ENCODE measurements at places on chromosomes 4 and X.

- DNase-seq, result no peak
Measured at GRCh38 chr4:16767861-16768260, 130.6 kb downstream of the LDB2 start.

DNA sequence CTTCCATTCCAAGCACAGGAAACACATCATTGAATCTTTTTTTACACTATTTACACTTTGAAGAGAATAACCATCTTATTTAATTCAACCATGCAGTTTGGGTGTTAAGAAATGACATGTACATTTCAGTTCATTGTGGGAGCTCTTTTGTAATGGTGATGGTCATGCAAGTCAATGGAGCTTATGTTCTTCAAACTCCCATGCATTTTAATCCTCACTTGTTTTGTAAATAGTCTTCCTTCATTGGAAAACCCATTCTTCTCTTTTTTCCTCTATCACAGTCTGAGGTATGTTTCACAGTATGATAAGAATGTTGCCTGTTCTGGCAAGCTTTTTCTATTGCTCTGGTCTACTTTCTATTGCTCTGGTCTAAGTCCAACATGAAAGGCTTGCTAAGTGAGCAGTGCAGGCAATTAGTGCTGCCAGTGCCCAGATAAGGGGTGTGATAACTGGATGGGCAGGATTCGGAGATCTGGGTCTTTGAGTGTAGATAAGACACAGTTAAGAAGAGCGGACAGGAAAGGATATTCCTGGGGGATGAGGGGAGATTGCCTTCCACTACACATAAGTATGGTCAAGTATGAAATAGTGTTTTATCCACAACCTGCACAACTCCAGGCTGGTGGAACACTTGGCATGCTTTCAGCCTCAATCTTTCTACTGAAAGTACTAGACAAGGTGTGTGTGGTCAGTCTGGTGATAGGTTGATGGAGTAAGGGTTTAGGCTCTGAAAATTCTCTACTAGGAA, 17.1 kb downstream of the AFP start:
- DNase-seq, result no peak

DNA sequence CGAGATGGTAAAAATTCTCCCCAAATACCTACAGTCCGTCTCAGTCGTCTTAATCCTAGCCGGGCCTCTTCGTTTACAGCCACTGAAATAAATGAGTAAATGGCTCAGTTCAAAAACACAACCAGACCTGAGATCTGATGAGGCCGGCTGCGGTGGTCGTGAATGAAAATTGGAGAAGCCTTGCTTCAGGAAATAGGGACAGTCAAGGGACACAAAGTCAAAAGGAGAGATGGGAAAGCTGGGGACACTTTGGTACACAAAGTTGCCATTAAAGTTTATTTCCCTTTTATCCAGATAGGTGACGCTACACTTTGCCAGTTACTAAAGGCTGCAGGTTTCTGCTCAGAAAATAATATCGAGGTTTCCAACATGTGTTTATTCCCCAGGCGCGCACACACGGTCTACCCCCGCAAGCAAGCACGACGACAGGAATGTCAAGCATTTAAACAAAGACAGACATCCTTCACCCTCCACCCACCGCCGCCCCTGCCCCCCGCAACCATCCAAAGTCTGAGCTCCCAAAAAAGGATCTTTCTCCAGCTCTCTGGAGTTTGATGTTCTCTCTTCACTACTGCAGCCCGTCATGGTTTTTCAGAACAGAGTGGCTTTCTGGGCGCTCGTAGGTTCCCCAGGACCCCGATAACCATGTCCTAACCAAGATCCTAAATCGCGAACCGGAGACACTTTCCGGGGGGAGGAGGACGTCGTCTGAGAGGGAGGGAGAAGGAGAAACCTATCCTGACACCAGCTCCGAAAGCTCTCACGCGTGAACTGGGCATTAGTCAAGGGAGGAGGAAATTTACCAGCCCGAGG, 1.3 kb upstream of the PCDH7 start:
- peak; percentile 28 for DNase-seq

- no peak for DNase-seq
Measured at GRCh38 chr4:86131456-86131855, 228.4 kb downstream of the MAPK10 start.

DNA sequence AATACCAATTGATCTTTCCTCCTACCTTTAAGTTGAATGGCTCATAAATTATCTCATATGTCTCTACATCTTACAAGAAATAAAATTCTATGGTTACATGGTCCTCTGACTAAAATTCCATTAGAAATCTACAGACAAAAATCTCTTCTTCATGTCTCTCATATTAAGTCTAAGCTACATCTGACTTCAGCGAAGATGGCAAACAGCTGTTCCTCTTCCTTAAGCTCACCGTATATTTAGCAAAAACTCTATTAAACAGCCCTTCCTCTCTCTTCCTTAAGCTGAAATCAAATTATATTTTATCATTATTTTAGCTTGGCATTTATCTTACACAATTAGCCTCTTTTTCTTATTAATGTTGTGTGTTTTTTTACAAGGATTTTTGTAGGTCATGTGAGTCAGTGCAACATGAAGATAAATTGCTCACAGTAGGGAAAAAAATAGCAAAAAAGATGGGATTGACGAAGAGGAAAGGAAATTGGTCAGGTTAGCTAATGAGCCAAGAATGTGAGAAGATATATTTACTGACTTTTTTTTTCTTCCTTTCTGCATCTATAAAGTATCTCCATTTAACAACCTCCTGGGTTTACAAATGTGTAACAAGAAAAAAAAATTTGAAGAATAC, 2412.8 kb downstream of the ARAP2 start:
- peak; percentile 60 for DNase-seq

DNA sequence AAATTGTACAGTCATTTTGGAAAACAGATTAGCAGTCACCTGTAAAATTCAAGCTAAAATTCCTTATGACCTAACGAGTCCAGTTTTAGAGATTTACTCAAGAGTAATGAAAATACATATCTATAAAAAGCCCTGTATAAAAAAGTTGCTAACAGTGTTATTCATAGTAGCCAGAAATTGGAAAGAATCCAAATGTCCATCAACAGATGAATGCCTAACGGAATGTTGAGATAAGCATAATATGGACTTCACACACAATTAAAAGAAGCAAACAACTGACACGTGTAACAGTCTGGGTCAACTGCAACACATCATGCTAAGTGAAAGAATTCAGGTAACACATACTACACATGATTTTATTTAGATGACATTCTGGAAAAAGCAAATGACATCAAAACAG, 584.8 kb upstream of the AGA start:
- no peak for DNase-seq

DNA sequence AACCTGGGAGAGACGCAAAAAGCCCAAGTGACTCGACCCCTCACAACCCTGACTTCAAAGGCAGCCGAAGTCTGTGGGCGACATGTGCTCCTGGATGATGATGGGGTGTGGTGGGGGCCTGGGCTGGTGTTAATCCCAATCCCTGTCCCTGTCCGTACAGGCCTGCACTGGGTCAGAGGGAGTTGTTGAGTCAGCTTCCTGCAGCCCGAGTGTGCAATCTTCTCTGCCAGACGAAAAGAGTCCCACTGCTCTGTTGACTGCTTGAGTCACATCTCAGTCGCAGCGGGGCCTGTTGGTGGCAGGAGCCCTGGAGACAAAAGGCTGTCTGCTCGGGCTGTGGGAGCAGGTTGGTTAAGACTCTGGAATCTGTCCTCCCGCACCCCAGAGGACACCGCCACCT, 10.3 kb downstream of the FAM3A start:
- peak; percentile 75 for DNase-seq

DNA sequence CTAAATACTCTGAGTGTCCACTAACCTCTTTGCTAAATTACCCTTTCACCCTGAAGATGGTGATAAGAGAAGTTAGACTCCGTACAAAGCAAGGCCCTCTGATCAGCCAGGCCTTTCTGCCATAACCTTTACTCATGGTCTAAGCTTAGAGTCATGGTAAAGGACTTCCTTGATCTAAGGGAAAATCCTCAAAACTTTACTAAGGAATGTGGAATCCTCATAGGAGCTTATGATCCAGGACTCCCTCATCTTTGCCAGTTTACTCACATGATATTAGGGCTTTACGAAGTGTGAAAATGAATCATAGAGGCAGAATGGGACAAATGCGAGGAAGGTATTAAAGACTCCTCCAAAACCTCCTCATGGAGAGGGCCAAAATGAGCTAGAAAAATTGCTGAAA, 7.9 kb upstream of the FAM13A start:
- peak; percentile 33 for DNase-seq

DNA sequence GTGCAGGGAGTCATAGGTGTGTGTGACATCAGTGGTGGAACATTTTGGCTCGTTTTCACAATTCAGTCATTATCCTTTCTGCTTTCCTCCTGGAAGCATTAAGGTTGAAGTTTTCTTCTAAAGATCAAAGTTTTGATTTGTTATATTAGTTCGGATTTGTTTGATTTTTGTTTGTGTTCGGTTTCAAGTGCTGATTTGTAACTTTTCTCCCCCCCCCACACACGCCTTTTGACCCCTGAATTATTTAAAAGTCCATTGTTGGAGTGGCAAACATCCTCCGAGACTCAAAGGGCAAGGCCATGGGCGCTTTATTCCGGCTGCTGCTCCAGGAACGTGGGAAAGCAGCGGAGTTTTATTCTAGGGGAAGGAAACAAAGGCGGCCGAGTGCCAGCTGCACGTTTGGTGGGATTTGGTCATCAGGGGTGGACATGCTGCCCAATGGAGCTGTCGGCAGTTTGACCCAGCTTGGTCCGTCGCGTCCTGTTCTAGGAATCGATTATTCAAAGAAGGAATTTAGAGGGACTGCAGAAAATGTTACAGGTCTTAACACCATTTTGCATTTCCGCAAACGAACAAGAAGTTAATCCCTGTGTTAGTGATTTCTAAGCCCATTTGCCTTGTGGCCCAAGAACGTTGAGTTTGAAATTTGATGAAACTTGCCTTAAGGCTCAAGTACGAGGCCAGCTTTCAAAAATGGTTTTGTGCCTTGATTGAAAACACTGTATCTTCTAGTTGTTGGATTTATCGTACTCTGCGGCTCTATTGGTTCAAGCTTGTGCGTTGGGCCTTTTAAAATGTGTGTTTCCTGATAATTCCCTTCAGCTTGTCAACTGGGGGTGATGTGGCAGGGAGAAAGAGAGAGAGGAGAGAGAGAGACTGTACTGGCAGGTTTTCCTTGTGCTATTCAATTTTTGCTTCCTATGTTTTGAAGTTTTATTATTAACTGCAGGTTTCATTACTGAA, 565 bp upstream of the ZNF41 start:
- peak; percentile 37 for DNase-seq

- no peak for DNase-seq
Measured at GRCh38 chr4:123359449-123360315, 36.9 kb upstream of the SPRY1 start.

DNA sequence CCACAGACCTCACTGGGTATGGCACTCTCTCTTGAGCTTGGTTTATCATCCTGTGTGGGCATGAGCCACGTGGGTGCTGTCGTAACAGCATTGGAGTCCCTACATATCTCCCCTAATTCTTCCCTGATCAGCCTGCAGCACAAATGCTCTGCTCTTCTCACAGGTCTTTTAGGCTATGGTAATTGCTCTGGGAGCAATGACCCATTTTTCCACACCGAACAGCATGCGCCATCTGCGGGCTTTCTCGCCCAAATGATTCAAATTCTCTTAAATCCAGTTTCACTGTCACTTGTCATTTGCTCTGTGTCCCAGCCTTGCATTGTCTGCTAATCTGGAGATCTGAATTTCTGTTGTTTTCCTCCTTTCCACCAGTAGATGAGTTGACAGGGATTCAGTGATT, 48.9 kb upstream of the GATB start:
- DNase-seq, result no peak

DNA sequence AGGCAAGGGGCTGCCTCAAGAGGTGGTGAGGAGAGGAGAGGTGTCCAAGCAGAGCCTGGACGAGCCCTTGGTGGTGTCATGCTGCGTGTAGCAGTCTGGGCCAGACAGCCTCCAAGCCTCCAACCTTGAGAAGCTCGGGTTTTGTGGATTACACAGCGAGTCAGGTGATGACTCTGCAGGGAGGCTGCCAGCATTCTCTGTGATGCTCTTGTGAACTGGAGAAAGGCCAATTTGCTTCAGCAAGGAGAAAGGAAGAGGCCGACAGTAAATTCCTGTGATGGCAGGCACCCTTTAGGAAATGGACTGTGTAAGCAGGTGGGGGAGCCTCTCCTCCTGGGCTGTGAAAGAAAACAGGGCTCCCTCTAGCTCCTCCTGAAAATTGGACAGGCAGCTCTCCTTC, 36.0 kb upstream of the CD99L2 start:
- peak; percentile 44 for DNase-seq

DNA sequence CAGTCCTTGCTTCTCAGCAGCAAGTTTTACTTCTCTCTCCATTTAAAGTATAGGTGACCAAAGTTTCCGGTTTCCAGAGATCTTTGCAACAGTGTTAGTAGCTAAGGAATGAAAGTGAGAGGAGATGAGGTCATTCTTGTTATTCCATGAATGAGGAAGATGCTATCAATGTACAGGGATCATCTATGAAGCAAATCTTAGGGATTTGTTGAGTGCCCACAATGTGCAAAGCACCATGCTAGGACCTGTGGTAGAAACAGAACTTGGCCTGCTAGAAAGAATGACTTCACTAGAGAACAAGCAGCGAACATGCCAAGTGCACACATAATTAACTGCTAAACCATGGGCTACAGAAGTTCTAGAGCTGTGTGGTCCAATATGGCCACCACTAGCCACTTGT, 112.5 kb downstream of the MID1 start:
- peak; percentile 35 for DNase-seq

DNA sequence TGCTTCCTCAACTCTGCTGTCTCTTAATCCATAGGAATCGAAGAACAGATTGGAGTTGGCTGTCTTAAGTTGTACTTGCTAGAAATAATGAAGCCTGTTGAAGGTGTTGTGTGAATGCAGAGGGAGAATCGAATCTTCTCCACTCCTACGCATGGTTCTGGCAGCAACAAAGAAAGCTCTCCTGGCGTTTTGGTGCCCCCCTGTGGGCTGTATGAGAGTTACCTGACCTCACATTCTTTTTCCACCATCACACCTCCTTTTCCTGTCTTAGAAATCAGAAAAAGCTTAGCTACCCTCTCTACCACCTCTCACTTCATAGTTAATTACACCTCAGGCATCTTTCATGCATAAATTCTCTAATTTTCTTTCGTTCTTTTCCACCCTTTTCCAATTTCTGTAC, 16.3 kb downstream of the KLF8 start:
- DNase-seq, result peak; percentile 24

GRCh38 chr4:76904646-76905190, 6.8 kb upstream of the SOWAHB start:
- no peak for DNase-seq

- no peak for DNase-seq
Measured at GRCh38 chrX:152157042-152157441, 18.7 kb upstream of the MAGEA10 start.

- DNase-seq, result no peak
Measured at GRCh38 chr4:185993328-185993973, 75.5 kb upstream of the TLR3 start.

GRCh38 chr4:39608451-39608850, 30.2 kb downstream of the SMIM14 start:
- DNase-seq, result no peak

DNA sequence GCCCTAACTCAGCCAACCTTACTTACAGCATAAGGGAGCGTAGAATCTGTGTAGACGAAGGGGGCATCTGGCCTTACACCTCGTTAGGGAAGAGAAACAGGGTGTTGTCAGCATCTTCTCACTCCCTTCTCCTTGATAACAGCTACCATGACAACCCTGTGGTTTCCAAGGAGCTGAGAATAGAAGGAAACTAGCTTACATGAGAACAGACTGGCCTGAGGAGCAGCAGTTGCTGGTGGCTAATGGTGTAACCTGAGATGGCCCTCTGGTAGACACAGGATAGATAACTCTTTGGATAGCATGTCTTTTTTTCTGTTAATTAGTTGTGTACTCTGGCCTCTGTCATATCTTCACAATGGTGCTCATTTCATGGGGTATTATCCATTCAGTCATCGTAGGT, 14.6 kb downstream of the PLP1 start:
- DNase-seq, result no peak

- no peak for DNase-seq
Measured at GRCh38 chrX:120301960-120302359, 9.3 kb downstream of the TMEM255A start.
